ENCODE measurements at places on chromosomes 1 and 21. TPM values are rescaled to one million over a fixed set of nuclear protein-coding genes. Genes with fewer than 3 reads are reported as not detected.

RORC gene
- total RNA-seq = not detected

PTPRC gene
- total RNA-seq = not detected

GRCh38 chr1:4652631-4653327, 1.6 kb upstream of the AJAP1 start:
- DNase-seq = peak; percentile 15

- no peak for DNase-seq
These were observed 2.2 kb downstream of the SIM2 start for GRCh38 chr21:36700971-36701755.

DNA sequence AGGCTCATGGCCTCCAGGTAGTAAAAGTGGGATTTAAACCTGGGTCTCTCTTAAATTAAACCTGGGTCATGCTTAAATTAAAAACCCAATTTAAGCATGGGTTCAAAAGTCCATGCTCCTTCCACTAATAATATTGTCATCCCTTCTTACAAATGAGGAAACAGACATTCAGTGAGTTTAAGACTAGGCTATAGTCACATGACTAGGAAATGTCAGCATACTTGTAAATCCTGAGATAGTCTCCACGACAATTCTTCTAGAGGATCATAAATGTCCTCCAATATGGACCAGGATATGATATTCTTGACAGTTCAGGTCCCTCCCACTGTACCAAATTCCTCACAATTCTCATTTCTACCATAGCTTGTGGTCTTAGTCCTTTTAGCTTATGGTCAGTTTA, 10.5 kb upstream of the IGFN1 start:
- DNase-seq = no peak

- no peak for DNase-seq
These were observed 3.5 kb downstream of the SIPA1L2 start for GRCh38 chr1:232626452-232626851.

DNA sequence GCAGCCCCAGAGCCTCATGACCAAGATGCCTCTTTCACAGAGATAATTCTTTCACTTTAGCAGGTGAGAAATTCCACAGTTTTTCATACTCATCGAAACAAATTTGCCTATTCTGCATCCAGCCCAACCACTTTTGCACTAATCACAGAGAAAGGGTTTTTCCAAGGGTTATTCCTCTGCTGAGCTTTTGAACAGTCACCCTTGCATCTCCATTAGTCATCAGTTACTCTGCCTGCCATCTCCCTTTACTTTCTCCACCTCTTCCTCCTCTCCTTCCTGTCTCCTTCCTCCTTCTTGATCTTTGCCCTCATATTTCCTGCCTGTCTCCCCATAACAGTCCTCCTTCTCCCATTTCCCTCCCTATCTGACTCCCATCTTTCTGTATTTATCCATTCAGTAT, 43.9 kb downstream of the FH start:
- DNase-seq = peak; percentile 51

DNA sequence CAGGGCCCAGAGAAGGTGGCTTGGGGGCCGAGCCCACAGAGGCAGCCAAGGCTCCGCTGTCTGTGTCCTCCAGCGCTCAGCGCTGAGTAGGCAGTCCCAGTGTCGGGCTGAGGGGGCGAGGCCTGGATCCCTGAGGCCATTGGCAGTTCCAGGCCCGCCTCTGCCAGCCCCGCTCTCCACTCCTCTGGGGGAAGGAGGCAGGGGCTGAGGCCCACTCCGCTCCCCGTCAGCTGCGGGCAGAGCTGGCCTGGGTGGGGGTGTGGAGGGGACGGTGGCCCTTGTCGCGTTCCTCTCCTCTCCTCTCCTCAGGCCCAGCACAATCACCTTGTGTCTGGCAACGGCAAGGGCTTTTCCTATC, 132.8 kb downstream of the CASZ1 start:
- DNase-seq = no peak

Measured in endothelial cell of umbilical vein (primary cell).